ENCODE measurements at places on chromosomes 4 and X.

GRCh38 chr4:113293043-113293560, 243.6 kb downstream of the ANK2 start:
- DNase-seq, result no peak

DNA sequence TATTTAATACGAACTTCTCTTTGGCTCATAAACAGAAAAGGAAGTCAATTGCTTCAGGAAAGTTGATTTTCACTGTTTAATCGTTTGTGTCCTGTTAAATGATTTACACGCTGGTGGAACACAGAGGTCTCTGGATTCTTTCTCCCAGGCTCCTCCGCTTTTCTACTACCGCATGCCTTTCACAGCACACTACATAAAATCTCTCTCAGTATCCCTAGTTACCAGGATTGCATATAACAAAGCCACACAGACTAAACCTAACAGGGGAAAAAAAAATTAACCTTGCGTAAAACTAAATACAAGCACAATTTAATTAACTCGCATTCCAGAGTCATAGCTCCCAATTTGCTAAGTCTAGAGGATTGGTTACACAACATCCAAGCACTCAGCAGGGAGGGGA, 133.9 kb downstream of the CORIN start:
- DNase-seq, result no peak

DNA sequence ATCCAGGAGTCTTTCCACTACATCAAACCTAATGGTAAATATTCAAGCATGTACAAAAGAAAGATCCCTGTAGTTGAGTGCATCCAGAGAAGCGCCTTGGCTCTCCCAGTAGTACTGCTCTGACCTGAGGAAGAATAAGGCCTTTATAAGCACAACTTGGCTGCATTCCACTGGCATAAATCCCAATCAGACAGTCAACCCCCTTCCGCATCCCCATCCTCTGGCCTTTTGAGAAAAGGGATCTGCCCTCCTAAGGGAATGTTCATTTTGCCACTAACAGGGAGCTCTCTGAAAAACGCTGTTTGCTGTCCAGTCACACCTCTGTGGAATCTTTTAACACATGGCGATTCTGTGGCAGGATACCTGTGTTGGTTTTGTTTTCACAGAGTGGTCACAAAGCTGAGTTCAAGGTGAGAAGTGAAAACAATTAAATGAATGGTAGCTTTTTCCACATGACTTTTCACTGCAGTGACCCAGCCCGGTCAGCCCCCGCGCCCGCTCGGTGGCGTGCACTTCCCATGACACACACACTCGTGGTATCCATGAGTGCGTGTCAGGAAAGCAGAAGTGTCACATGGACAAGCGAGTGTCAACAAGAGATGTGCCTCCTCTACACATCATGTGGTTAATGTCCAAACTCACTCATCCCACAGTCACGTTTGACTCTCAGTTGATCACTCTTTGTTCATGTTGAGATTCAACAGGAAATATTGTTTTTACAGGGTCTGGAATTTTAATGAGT, 112.2 kb upstream of the ENPP6 start:
- DNase-seq, result no peak

DNA sequence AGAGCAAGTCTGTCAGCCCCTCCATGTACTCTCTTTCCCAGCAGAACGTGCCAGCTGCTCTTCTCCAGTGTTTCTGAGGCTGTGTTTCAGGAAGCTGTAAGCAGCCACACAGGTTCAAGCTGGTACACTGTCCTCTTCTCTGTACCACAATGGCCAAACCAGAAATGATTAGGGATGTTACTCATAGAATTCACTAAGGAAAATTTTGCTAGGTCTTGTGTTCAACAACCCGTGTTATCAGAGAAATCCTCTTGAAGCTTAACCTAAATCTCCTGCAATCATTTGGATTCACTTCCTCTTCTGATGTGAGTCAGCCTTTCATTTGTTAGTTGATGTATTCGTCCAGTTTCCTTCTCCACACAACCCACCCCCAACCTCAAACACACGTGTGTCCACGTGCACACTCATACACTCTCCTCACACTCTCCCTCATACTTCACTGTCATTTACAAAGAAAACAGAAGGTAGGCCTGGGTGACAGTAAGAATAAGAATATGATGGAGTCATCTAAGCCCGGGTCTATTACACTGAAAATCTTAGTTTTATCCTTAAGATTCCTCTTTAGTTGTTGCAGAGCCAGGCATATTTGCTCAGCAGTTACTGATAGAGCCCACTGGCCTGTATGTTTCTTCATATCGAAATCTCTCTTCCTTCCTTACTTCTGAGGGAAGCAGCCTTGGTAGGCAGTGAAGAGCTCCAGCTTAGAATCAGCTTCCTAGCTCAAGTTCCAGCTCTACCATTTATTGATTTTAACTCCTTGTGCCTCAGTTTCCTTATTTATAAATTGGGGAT, 63.4 kb downstream of the DCUN1D4 start:
- no peak for DNase-seq

DNA sequence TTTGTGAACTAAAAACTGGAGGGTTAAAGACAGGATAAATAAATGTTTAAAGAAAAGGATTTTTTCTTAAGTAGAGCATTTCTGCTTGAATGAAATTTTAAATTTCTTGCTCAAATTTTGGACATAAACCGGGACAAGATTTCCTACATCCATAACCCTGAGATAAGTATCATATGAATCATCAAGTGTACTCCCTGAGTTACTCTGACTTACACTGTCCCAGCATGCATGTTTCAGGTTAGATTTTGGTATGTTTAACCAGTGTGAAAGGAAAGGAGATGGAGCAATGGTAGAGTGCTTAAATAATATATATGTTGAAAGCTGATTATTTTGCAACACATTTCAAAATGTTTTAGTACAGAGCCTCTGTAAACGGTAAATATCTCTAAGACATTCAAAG, 175.2 kb downstream of the ADGRL3 start:
- DNase-seq, result no peak

DNA sequence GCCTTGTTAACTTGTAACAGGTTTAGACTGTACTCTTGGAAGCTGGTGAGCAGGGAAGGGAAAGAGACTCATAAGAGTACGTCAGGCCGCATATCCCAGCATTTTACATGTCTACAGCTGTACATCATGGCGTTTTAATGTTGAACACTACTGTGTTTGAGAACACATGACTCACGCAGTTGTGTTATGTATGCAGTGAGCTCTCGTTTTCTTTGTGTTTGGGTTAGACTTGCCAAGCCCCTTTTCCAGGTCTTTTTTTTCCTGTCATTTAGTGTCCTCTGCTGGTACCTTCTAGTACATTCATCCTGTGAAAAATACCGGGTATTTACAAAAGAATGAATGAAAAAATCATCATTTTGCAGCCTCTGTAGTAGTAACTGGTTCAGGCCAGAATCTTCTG, 35.3 kb downstream of the SMS start:
- no peak for DNase-seq

GRCh38 chrX:49257074-49257790, 7.3 kb downstream of the FOXP3 start:
- no peak for DNase-seq

- DNase-seq, result no peak
Observed at GRCh38 chrX:43876680-43877079, 5.6 kb downstream of the MAOB start.

- no peak for DNase-seq
Observed at GRCh38 chr4:95830651-95831050, 9.2 kb upstream of the PDHA2 start.

GRCh38 chrX:47497271-47497888, 14.4 kb upstream of the ZNF41 start:
- no peak for DNase-seq

- no peak for DNase-seq
Observed at GRCh38 chr4:73405138-73405537, 1.1 kb downstream of the ALB start.

GRCh38 chrX:150983521-150984168, 510 bp downstream of the HMGB3 start:
- DNase-seq, result no peak

DNA sequence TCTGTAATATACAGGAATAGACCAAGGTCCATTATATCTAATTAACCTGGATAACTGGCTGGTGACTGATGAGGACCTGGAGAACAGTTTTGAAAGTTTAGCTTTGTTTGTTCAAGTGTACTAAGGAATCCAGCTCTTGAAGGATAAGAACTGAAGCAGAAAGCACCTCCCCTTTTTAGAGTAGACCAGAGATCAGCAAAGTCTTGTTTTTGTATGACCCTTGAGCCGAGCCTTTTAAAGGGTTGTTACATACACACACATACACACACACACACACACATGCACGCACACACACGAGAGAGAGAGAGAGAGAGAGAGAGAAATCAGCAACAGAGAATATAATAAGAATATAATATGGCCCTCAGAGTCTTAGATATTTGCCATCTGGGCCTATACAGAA, 13.0 kb downstream of the MOSPD2 start:
- no peak for DNase-seq

DNA sequence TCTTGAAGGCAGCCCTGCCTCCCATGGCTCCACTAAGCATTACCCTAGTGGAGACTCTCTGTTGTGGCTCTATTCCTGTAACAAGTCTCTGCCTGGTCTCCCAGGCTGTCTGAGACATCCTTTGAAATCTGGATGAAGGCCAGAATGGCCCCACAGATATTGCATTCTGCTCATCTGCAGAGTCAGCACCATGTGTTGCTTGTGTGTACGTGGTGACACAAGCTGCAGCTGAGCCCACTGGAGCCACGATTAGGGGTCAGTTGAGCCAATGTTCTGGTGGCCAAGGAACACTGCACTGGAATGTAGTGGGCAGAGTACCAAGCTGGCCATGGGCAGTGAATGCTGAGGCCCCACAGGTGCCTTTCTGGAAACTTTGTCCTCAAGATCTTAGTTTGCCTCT, 29.2 kb downstream of the GRID2 start:
- DNase-seq, result no peak

DNA sequence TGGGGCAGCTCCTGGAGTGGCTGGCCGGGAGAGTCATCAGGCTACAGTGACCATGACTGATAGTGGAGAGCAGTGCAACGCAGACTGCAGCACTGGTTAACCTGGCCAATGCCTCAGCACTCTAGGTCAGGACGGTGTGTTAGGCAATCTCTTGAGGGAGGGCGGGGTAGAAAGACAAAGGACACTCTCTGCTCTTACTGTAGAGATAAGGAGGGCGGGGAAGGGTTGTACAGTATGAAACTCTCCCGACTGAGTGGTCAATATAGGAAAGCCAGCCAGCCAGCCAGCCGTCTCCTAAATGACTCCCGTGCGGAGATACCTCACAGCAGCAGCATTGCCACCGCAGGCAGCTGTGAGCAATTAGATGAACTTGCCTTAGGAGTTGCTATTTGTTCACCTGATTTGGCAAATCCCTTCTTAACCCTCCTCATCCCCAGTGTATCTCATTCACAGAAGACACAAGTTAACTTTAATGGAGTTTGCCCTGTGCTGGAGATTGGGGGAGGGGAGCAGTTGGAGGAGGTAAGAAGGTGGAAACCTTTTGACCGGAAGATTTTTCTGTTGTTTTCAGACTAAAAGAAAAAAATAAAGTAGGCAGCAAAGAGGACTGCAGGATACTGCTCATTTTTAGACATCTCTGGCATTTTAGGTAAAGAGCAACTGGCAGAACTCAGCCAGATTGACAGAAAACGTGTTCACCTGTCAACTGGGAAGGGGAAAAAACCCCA, 330.5 kb downstream of the HNRNPD start:
- no peak for DNase-seq

GRCh38 chrX:30183554-30183953, 31.8 kb upstream of the MAGEB2 start:
- DNase-seq, result no peak

- no peak for DNase-seq
Observed at GRCh38 chr4:26311633-26312032, 9.2 kb upstream of the RBPJ start.

DNA sequence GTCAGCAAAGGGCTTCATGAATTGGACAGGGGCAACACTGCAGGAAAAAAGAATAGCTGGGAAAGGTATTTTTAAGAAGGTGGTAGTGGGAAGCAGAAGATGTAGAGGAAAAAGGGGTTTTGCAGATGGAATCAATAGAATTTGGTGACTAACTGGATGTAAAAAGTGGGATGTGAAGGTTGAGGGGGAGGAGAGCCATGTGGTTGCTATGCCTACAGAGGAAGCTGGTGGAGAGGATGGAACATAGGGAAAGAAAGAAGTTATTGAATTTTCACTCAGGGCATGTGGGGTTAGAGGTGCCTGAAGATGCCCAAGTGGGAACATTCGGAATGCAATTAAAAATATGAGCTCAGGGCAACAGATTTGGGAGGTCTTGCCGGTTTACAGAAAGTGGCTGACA, 33.0 kb downstream of the REELD1 start:
- no peak for DNase-seq

- no peak for DNase-seq
Observed at GRCh38 chr4:100799761-100800539, 282.1 kb upstream of the EMCN start.

DNA sequence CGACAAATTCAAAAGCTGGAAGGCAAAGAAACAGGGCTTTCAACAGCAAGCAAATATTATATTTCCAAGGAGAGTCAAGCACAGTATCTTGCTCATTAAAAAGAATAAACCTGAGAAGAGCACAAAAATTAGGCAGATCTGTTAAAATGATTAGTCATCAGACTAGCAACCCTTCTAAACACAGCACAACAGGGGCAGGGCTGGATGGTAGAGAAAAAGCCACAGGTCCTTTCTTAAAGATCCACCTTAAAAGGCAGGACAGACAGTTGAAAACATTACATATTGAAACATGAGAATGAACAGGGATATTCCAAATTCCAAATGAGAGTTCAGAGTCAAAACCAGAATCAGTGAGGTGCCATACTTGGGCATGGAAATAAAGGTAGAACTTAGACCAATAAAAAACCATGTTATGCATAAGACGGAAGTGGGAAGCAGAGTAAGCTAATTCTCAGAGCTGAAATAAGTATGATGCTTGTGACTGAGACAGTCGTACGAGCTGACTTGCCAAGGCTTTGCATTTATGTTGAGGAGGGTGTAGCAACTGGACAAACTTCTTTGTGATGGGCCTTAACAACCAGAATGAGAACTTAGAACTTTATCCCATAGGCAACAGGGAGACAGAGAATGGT, 126.9 kb upstream of the FAM9B start:
- DNase-seq, result no peak

DNA sequence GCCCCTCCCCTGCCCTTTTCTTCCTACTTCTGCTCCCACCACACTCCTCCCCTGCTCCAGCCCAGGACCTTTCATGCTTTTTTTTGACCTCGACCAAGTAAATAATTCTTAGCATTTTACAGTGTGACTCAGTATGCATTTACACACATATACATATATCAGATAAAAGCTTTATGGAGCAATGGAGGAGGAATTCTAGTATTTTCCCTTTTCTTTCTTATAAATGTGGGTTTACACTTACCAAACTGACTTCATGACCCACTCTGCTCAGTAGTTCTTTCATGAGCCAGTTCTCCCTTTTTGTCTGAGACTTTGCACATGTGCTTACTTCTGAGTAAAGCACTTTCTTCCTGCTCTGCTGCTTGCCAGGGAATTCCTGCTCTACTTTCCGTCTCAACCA, 111.8 kb upstream of the H2AZ1 start:
- DNase-seq, result no peak

GRCh38 chr4:126058596-126058995, 743.8 kb downstream of the FAT4 start:
- DNase-seq, result no peak

Data from stimulated activated CD8-positive, alpha-beta memory T cell treated with anti-CD3 and anti-CD28 coated beads, Interleukin-7, amount 100 ng/mL, for 1 hour (primary cell).